RCC 7860 (cell line): ENCODE measurements at places on chromosomes 4 and X.

DNA sequence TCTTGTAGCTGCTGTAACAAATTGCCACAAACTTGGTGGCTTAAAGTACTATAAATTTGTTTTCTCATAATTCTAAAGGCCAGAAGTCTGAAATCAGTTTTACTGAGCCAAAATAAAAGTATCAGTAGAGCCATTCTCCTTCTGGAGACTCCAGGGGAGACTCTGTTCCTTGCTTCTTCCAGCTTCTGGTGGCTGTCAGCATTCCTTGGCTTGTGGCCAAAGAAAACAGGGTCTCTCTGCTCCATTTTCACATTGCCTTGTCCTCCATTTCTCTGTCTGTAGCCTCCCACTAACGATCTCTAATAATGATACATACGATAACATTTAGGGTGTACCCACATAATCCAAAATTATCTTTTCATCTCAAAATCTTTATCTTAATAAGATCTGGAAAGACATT is 200.4 kb downstream of the MAB21L2 start:
- no peak for DNase-seq

GRCh38 chrX:106894392-106894909 is 8.7 kb downstream of the RIPPLY1 start:
- DNase-seq = peak; percentile 66

- DNase-seq = peak; percentile 37
Observed at GRCh38 chr4:73341454-73341853, 62.6 kb upstream of the ALB start.

GRCh38 chrX:28158019-28158777 is 176.9 kb upstream of the DCAF8L1 start:
- no peak for DNase-seq

GRCh38 chr4:126701756-126702155 is 931.0 kb upstream of the INTU start:
- no peak for DNase-seq
